Thoracic aorta (tissue), 2 donors: ENCODE measurements at places on chromosomes 2 and 18.

GRCh38 chr18:68679528-68679927 lies 35.4 kb downstream of the TMX3 start:
- no peak for DNase-seq

- DNase-seq = no peak
Measured at GRCh38 chr2:182625814-182626213, 90.2 kb upstream of the DNAJC10 start.

DNA sequence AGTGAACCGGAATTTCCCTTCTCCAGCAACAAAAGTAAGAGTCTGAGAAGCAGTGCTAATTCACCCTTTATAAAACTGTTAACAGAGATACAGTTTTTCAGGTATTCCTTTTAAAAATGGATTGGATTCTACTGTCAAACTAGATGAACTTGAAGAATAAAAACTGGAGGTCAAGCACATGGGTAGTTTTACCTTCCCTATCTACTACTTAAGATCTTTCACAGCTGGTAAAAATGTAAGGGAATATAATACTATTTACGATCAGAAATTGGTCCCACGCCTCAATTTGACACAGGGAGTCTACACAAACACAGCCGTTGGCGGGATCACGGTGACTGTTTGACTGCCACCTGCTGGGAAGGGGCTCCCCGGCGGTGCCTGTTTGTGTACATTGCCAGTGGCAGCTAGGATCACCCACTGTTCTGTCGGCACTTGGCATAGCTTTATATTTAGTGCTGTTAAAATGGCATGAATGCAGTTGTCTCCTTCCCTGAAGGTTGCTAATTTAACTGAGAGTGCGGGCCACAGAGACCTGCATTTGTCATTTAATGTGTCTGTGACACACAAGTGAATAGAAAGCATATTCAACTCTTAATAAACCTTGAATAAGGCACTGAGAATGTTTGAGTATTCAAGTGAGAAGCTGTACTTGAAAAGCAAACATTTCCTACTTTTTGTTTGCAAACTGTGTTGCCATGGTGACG lies 59.5 kb downstream of the ABCG8 start:
- no peak for DNase-seq

GRCh38 chr2:109070290-109070689 lies 58.7 kb upstream of the SH3RF3 start:
- DNase-seq = no peak

GRCh38 chr2:134178138-134178877 lies 75.6 kb upstream of the MGAT5 start:
- no peak for DNase-seq

GRCh38 chr18:74376523-74376922 lies 60.9 kb downstream of the C18orf63 start:
- DNase-seq = no peak

DNA sequence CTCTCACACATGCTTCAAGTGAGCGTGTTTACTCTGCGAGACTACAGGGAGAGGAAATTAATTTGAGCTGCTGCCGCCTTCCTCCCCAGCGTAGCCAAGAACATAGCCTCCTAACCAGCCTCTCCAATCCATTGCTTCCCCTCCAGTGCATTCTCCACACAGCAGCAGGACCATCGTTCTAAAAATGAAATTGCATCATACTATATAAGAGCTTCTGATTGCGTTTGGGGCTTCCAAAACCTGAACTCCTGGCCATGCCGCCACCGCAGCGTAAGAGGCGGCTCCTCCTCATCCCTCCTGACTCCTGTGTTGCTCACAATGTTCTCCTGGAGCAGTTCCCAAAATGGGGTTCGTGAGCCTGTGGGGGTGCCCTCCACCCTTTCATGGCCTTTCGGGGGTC lies 142.1 kb downstream of the MYT1L start:
- DNase-seq = no peak

DNA sequence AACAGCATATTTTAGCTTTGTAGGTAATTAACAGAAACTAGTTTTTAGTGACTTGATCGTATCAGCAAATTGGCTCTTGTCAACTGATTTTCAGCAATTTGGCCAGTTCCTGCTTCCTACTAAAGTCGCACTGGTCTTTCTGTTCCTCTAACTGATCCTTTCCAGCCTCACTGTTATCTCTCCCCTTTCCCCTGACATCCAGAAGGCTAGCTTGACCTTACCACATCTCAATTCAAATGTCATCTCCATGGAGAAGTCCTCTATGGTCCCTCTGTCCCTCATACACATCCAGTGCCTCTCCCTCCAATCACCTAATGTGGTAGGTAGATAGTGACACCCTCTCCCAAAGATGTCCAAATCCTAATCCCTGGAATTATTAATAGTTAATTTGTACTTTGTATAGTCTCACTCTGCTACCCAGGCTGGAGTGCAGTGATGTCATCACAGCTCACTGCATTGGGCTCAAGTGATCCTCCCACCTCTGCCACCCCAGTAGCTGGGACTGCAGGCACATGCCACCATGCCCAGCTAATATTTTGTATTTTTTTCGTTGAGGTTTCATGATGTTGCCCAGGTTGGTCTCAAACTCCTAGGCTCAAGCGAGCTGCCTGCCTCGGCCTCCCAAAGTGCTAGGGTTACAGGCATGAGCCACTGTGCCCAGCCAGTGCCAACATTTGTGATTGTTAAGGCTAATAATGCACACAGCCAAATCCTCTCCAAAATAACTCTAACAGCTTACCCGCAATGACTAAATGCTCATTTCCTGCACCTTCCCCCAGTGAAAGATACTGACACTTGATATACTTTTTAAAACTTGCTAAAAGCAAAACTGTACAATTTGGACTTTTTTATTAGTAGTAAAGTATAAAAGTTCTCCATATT lies 16.9 kb downstream of the PSTPIP2 start:
- DNase-seq = no peak

GRCh38 chr2:46225730-46226129 lies 71.5 kb upstream of the EPAS1 start:
- DNase-seq = no peak

GRCh38 chr18:24060644-24061043 lies 46.1 kb downstream of the TTC39C start:
- DNase-seq = no peak

- DNase-seq = no peak
Measured at GRCh38 chr18:10751653-10752052, 225.8 kb downstream of the NAPG start.

- no peak for DNase-seq
Measured at GRCh38 chr2:237341872-237342271, 72.1 kb downstream of the COL6A3 start.

GRCh38 chr2:46315103-46315890 lies 18.1 kb downstream of the EPAS1 start:
- DNase-seq = peak; percentile 93

- no peak for DNase-seq
Measured at GRCh38 chr18:53219853-53220252, 879.9 kb downstream of the DCC start.

- no peak for DNase-seq
Measured at GRCh38 chr2:33441235-33441810, 35.1 kb upstream of the RASGRP3 start.

DNA sequence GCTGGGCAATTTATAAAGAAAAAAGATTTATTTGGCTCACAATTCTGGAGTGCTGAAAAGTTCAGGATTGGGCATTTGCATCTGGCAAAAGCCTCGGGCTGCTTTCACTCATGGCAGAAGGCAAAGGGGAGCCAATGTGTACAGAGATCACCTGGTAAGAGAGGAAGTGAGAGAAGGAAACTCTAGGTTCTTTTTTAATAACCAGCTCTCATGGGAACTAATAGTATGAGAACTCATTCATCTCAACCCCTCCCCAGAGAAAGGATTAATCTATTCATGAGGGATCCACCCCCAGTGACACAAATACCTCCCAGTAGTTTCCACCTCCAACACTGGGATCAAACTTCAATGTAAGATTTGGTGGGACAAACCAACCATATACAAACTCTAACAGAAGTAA lies 129.0 kb downstream of the EVA1A start:
- no peak for DNase-seq

GRCh38 chr2:11829324-11829946 lies 83.0 kb downstream of the LPIN1 start:
- DNase-seq = peak; percentile 25

- no peak for DNase-seq
Measured at GRCh38 chr2:131044757-131045150, 48.5 kb downstream of the FAM168B start.

- no peak for DNase-seq
Measured at GRCh38 chr2:60312618-60313017, 240.8 kb downstream of the BCL11A start.

DNA sequence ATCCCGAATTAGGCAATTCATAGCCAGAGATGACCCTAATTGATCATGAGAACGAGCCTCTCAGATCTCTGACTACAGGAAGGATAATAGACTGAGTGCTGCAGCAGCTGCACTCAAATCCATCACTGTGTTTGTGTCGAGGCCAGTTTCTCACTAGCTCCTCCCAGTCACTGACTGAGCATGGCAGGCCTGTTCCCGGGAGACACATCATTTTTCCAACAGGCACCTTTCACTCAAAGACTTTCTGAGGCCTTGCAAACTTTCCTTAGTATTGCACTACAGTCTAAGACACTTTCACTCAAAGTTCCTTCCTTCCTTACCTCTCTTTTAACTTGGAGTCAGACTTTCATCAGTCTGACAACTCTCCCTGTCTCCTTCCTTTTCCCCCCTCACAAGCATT lies 13.7 kb downstream of the SOS1 start:
- DNase-seq = no peak

GRCh38 chr2:101704816-101705578 lies 7.5 kb downstream of the MAP4K4 start:
- DNase-seq = no peak

DNA sequence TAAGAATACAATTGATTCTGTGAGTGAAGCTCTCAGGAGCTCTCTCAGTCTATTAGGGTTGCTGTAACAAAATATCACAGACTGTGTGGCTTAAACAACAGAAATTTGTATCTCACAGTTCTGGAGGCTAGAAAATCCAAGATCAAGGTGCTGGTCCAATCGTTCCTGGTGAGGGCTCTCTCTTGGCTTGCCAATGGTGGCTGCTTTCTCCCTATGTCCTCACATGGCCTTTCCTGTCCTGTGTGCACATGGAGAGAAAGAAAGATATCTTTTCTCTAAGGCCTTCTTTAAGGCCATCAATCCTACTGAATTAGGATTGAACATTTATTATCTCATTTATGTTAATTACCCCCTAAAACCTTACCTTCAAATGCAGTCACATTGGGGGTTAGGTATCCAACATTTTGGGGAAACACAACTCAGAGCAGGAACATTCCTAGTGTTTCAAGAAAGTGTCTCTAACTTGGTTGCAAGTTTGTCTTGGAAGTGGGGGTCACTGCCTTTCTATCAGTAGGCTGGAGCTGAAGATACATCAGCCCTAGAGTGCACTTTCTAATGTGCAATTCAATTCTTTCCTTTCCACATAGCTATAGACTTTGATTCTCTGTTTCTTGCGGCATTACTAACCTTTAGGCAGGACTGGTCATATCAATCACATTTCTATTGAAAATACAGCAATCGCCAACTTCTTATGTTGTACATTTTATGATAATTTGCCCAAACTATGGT lies 24.8 kb downstream of the TFPI start:
- DNase-seq = no peak

DNA sequence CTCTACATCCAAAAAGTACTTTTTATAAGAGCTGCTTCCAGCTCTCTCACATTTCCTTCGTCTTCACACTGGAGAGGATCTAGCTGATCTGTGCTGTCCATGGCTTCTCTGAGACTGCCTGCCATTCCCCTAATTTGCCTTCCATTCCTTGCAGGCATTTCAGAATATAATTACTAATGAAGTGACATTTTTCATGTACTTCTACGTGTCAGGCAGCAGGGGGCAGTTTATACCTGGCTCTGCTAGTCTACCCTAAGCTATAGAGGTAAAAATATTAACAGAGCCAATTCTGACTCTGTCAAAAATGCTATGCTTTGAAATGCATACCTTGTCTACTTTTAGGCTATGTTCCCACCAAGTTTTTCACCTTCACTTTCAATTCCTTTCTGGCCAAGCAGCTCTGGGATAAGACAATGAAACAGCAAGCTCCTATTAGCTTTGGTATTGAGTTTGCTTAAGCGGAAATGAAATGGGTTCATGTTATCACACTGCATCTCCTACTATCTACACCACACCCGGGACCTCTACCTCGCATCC lies 81.9 kb downstream of the MEP1B start:
- no peak for DNase-seq

GRCh38 chr2:133641942-133642725 lies 73.9 kb upstream of the NCKAP5 start:
- DNase-seq = no peak

- DNase-seq = no peak
Measured at GRCh38 chr2:239184968-239185903, 215.6 kb downstream of the HDAC4 start.
